ENCODE measurements at places on chromosomes 6 and 20. TPM values are rescaled to one million over a fixed set of nuclear protein-coding genes. Genes with fewer than 3 reads are reported as not detected.

GRCh38 chr20:32526541-32526940 lies 58.6 kb downstream of the NOL4L start:
- no peak for DNase-seq

The TBP gene
- 9.1 TPM for polyA plus RNA-seq

GRCh38 chr6:113457198-113457597 lies 399.9 kb upstream of the MARCKS start:
- peak; percentile 7 for DNase-seq

DNA sequence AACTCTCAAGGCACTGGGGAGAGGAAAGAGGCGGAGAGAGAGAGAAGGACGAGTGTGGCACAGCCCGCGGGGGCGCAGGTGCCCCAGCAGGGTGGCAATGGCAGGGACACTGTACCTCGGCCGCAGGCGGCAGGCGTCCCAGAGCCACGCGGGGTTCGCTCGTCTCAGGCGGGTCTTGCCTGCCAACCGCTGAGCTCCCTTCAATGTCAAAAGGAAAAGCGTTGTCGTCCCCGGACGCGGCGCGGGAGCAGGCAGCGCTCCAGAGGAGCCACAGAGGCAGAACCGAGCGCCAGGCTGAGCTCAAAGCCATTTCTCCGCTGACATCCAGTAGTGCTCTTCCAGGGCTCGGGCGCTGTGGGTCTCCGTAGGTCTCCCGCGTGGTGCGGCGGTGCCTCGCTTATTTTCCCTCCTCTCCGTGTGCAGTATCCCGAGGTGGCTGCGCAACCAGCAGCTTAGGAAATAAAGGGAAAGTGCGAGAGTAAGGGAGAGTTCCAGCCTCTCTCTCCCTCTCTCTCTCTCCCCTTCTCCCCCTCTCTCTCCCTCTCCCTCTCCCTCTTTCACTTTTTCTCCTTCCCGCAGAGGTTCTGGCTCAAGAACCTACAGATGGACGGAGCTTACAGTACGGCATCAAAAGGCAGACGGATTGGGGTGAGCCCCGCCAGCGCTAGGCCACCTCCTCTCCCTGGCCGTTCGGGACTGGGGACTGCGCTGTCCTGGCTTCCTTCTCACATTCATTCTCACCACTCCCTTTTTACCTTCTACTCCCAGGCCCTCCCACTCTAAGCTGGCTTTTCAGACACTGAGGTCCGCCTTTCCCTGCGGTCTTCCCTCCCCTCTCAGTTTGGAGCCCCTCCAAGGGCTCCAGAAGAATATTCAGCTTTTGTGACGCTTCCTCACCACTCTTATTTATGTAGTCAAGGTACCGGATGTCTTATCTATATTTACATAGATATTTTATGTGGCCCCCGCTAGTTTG lies at the start of gene LAMA4:
TSS of gene LAMA4 (minus strand) at position 727 of the 976 bp plus-strand sequence. CDS start at position 310, 417 bp downstream.
- DNase-seq = peak; percentile 72
